AG04450 (cell line): ENCODE measurements at places on chromosomes 5 and 9.

DNA sequence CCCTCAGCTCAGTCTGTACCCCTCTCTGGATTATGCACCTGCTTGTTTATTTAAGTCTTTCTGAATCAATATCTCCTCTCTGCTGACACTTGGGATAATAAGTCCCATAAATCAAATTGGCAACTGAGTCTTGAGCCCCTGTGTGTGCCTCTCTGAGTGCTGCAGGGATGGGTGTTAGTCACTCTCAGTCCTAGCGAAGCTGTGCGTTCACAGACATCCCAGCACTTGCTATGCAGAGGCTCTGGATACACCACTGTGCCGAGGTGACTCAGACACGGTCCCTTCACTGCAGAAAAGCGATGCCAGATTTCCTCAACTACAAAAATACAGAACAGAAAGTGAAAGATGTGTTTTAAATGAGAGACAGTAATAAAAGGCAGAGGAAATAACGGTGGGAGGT is 4.1 kb upstream of the KCNMB1 start:
- DNase-seq, result no peak

GRCh38 chr5:140108093-140109017 is 5.6 kb upstream of the PURA start:
- DNase-seq, result no peak

DNA sequence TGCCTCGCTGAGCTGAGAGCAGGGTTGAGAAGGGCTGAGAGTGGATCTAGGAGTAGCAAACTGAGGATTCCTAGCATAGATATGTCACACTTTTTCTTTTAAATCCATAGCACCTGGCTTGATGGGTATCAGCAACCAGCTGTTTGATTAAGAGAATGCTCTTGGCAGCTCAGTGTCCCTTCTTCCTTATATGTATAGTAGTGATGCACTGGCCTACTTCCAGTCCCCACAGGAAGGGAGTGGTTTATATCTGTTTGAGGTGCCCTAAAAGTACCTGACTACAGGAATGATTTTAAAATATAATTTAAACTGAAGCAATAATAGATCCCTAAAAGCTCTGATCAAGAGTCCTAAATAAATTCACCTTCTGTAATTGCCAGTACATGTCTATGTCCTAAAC is 546.8 kb upstream of the ZNF608 start:
- no peak for DNase-seq

DNA sequence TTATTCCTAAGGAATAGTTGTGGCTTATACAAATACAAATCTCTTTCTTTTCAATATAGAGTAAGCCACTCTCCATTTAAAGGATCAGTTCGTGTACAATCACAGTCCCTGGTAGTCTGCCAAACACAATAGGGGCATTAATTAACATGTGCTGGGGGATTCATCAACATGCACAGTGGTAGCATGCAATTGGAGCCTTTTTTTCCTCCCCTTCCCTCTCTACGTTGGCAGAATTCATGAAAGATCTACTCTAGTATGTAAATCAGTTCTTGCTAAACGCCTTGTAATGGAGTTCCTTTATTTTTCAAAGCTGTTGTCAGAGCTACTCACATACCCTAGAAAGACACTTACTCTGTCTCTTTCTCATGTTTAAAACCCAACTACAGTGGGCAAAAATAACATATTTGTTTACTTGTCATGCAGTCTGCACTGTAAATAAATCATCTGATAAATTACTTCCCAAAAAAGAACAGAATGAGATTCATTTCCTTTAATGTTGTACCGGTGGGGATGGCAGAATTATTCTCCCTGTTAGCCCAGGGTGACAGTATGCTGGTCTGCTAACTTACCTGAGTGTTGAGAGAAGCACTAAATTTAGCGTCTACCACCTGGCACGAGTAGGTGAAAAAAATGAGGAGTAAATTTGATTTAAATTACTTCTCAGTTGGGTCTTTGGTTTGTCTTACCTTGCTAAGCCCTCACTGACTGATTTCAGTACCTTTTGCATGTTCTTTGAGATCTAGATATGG is 341.5 kb upstream of the CCNH start:
- DNase-seq, result no peak

- DNase-seq, result no peak
These were observed 1787.7 kb downstream of the EFNA5 start for GRCh38 chr5:105882956-105883481.

DNA sequence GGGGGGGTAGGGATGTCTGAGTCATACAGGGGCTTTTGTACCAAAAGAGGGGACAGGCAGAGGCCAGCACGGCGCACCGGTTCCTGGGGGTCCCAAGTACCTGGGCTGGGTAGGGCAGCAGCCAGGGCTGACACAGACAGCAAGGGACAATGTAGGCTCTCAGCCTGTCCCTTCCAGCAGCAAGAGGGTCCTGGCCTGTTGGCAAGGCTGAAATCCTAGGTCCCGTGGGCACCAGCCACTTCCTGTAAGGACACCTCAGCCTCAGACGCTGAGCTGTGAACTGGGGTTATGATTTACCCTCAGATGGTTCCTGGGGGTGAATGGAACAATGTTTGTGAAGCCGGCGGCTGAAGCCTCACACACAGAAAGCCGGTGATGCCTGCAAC is 41.3 kb downstream of the NACC2 start:
- DNase-seq, result no peak

DNA sequence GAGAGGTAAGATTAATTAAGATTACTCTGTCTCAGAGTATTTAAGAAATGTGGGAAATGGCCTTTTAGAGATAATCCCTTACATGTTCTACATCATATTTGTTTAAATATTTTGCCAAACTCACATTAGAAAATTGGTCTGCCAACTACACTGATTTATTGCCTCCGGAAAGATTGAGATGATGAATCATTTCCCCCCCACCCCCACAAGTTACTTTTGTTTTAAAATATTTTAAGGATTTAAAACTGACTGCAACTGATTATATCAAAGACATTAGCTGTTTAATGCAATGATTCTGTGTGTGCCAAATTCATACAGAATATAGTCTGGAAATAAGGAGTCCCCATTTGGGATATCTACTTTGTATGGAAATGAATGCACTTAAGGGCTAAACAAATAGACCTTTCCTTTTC is 674.4 kb downstream of the PRR16 start:
- no peak for DNase-seq
